Stimulated activated naive CD8-positive, alpha-beta T cell treated with anti-CD3 and anti-CD28 coated beads, Interleukin-15, Interleukin-2, amounts not matched to agents 100 U/mL and 50 U/mL, for 24 hours (primary cell): ENCODE measurements at places on chromosomes 4 and X.

DNA sequence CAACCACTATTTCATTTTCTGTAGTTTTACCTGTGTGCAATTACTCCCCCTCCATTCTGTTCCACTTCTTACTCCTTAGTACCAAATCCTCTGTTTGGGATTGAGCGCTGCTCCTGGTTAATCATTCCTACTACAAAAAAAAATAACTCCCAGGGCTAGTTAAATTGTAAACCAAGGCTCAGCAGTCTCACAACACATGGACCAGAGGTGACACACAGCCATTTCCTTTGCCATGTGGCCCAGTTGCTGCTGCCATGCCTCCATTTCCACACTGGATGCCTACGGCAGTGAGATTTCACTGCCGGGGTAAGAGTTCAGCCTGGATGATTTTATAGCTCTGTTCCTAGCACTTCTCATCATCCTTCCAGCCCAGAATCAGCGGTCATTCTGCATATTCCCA, 107.2 kb downstream of the AKAP4 start:
- DNase-seq: no peak

GRCh38 chr4:165085946-165086345, 26.7 kb downstream of the TMEM192 start:
- no peak for DNase-seq

GRCh38 chr4:38236003-38236402, 275.8 kb downstream of the PTTG2 start:
- DNase-seq: no peak

DNA sequence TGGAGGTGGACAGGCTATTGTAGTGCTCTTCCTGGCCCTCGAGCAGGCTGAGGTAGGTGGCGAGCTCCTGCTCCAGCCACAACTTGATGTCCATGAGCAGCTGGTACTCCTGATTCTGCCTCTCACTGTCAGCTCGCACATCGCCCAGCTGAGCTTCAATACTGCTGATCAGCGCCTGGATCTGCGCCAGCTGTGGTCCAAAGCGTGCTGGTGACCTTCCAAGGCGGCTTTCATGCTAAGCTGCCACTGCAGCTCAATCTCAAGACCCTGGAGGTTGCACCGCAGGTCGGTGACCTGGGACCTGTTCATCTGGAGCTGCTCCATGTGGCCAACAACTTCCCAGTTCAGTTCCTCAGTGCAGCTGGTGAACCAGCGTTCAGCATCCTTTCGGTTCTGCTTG, 31.2 kb downstream of the LRIT3 start:
- no peak for DNase-seq

- DNase-seq: no peak
Measured at GRCh38 chr4:70994387-70995099, 1.1 kb downstream of the DCK start.

DNA sequence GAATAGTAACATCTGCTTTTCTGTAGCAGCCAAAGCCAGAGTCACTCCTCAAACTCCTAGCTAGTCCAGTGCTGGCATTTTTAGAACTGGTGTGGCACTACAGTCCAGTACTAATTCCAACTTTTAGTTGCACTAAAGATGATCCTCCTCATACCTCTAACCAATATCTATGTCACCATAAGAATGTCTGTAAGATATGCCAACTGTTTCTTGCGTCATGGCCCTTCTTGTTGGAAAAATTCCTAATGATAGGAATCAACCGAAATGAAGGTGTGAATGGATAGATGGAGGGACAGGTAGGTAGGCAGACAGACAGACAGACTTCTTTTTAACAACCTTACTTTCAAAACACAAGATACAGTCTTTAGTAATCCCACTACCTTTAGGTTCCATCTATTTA, 74.6 kb upstream of the PRSS48 start:
- DNase-seq: no peak

DNA sequence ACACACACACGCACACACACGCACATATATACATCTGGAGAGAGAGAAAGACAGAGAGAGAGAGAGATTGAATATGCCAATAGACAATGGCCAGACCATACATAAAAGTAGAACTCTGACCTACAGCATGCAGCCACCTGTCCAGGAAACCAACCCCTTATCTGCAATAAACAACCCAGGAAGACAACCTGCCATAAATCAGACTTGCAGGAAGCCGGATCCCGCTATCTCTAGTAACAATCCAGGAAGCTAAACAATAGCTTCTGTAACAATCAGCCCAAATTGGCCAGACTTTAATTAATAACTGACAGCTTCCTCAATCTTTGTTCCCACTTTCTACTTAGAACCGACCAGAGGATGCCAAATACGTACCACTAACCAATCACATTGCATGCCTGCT, 173.2 kb downstream of the LDB2 start:
- no peak for DNase-seq

DNA sequence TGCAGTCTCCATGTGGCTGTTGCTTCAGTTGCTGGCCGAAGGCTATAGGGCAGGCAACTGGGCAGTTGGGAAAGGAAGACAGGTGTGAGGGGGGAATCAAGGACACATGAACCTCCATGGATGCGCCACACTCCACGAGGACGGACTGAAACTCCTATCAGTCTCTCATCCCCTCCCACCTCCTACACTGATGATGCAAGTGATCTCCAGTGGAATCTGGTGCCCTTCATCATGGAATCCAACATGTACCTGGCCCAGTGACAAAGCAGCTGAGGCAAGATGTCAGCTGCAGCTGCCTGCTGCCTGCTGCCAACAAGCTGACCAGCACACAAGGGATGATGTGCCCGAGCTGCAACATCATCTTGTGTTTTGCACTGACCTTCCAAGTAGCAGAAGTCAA, 26.0 kb upstream of the MGST2 start:
- no peak for DNase-seq

- DNase-seq: no peak
Measured at GRCh38 chr4:48445704-48446103, 37.4 kb upstream of the SLC10A4 start.

- no peak for DNase-seq
Measured at GRCh38 chrX:39953879-39954278, 143.9 kb downstream of the BCOR start.

DNA sequence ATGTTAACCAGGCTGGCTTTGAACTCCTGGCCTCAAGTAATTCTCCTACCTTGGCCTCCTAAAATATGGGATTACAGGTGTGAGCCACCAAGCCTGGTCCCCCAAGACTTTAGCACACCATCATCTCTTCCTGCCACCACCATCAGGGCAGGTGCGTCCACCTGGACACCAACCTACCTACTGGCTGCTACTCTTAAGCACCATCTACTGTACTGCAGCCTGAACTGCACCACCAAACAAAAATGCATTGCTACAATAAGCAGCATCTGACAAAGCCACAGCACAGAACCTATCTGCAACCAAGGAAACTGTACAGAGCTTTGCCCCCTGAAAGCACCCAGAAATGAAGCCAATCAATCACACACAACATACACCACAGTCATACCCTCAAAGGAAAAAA, 139.7 kb downstream of the EFHC2 start:
- DNase-seq: no peak

DNA sequence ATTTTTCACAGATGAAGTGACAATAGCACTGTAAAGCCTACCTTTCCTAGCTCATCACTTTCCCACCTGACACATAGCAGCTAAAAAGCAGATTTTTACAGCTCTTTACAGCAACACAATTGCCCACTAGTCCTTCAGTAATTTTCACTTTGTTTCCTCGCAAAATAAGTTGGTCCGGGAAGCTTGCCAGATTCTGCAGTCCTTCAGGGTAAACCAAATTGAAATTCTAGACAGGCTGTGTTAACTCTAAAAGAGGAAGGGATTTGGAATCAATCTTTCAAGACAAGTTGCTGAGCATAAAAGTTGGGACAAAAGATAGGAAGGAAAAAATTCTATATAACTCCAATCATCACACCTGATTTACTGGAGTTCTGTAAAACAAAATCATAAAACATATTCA, 8.7 kb downstream of the C1QTNF7 start:
- no peak for DNase-seq

GRCh38 chr4:77849278-77849965, 13.2 kb upstream of the MRPL1 start:
- DNase-seq: no peak

DNA sequence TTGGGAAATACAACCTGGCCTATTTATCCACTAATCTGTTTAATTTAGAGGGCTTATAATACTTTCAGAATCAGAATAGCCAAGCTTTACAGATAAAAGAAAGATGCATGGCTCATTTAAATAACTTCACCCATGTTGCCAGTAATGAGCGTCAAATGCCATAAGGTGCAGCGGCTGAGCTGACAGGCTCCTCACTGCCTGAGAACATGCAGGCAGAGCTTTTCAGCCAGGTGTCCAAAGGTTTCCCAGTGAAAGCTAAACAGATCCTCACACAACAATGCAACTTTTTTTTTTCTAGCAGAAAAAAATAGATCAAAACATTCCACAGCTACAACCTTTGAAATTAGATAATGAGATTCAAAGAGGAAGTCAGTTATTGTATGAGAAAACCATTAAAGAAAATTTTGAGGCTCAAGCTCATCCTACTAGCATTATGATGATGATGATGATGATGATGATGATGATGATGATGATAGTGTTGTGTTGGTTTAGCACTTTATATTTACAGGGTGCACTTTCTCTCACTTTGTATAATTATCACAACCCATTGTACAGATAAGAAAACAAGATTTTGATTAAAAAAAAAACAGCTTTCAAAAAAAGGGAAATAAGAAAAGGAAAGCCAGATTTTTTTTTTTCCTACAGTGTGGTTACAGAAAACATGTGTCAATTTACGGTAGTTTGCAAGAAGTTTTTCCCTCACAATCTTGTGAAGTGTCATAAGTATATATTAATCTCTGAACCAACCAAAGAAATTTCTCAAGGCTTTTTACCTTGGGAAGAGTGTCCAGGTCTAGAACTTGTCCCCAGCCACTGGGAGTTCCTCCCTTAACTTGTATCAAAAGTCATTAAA, 12.2 kb upstream of the TNIP3 start:
- no peak for DNase-seq

- no peak for DNase-seq
Measured at GRCh38 chr4:62285026-62285425, 1084.9 kb downstream of the ADGRL3 start.

- no peak for DNase-seq
Measured at GRCh38 chrX:41512394-41512793, 65.3 kb downstream of the NYX start.

GRCh38 chr4:6352031-6352692, 82.5 kb downstream of the WFS1 start:
- DNase-seq: no peak

DNA sequence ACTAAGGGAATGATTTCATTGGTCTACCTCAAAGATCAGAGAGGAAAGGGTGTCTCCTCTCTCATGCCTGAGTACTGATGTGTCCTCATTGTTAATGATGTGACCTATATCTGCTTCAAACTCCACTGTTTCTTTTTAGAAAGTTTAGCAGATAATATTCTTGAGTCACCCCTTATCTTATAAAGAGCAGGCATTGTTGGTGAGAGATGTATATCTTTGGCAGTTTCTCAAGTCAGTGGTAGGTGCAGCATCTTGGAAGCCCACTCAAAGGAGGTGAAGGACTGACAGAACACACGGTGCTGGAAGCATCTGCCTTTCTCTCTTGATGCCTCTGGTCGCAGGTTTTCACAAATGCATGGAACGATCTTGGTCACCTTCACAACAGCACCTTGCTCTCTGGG, 71.2 kb downstream of the ZNF518B start:
- no peak for DNase-seq

GRCh38 chr4:73621357-73621756, 1.1 kb upstream of the RASSF6 start:
- no peak for DNase-seq

GRCh38 chr4:84623661-84624060, 40.7 kb downstream of the CDS1 start:
- DNase-seq: no peak

GRCh38 chr4:134740290-134740689, 538.7 kb upstream of the PABPC4L start:
- DNase-seq: no peak

DNA sequence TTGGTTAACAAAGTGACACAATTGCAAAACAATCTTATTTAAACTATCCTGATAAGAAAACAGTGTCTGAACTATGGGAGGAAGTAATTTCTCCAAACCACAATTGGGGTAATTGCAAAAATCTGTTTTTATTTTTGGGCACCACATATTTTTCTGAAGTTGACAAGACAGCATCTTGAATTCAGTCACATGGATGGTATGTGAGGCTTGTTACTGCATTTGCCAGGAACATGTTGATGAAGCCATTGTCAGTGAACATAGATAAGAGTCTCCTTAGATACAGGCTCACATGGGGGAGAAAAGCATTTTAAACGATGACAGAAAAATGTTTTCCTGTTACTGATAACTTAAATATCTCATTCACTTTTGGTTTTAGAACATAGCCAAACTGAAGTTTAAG, 5.5 kb upstream of the USP53 start:
- DNase-seq: no peak

- DNase-seq: no peak
Measured at GRCh38 chr4:183855323-183856190, 49.5 kb upstream of the STOX2 start.

- DNase-seq: no peak
Measured at GRCh38 chr4:12579172-12579571, 905.0 kb downstream of the RAB28 start.

- no peak for DNase-seq
Measured at GRCh38 chr4:44806071-44806470, 79.7 kb upstream of the GNPDA2 start.

DNA sequence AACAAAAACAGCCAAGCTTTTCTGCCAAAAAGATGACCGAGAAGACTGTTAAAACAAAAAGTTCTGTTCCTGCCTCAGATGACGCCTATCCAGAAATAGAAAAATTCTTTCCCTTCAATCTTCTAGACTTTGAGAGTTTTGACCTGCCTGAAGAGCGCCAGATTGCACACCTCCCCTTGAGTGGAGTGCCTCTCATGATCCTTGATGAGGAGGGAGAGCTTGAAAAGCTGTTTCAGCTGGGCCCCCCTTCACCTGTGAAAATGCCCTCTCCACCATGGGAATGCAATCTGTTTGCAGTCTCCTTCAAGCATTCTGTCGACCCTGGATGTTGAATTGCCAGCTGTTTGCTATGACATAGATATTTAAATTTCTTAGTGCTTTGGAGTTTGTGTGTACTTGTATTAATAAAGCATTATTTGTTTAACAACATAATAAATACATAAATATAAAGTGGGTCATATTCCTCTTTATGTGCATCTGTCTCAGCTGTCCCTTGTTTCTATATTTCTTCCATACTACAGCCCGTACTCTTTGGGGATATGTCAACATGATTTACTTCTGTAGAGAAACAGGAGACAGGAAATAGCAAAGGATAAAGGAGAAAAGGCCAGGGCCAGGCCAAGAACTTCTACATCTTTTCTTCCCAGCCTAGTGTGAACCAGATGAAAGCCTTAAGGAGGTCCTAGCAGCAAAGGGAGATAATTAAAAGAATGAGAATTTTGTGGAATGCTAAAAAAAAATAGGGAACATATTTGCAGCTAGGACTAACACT, 667 bp downstream of the PTTG2 start:
- DNase-seq: no peak

- no peak for DNase-seq
Measured at GRCh38 chr4:7790999-7791398, 148.7 kb downstream of the AFAP1 start.

- no peak for DNase-seq
Measured at GRCh38 chr4:110510277-110510676, 34.3 kb downstream of the ENPEP start.

GRCh38 chr4:92021788-92022187, 282.0 kb upstream of the GRID2 start:
- DNase-seq: no peak
